ENCODE measurements at places on chromosomes 2 and 18.

- peak; percentile 60 for DNase-seq
These were observed 10.8 kb downstream of the SPDYA start for GRCh38 chr2:28821295-28821958.

DNA sequence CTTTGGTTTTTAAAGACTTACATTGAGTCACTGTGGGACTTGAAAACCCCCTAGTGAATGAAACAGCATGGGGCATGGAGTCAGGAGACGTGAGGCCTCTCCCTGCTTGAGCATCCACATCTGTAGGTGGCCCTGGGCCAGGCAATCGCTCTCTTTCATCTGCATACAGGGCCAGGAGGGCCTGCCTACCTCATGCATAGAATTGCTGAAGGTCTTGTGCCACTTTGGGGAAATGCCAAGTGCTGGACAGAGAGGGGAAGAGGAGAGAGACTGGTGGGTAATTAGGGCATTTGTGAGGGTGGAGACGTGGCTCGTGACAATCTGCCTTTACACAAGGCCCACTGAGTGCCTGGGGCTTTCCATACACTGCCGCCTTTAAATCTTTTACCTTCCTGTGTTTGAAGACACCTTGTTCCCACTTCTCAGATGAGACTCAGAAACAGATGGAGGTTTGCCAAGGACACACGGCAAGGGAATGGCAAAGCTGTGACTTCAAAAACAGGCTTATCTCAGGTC, 322.2 kb upstream of the HS6ST1 start:
- no peak for DNase-seq

GRCh38 chr2:214492608-214493007, 81.8 kb downstream of the VWC2L start:
- DNase-seq: no peak

- no peak for DNase-seq
These were observed 1.2 kb upstream of the E2F6 start for GRCh38 chr2:11467129-11467649.

- no peak for DNase-seq
These were observed 2.5 kb downstream of the IFIH1 start for GRCh38 chr2:162315938-162316337.

DNA sequence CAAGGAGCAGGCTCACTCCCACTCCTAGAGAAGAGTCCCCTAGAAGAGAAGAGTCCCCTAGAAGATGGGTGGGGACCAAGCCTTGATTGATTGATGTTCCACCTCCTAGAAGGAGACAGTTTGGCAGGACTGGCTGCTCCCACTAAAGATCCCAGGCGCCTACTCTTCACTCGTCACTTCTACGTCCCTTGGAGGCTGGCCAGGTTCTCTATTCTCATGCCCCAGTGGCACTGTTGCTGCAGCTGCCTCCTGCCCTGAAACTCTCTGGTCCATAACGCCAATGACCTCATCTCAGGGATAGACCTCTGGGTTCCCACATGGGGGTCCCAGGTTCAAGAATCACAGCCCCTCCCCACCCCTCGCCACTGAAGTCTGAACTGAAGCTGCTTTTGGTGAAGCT, 2.5 kb upstream of the SP140L start:
- DNase-seq: no peak

GRCh38 chr18:37624318-37624717, 58.7 kb upstream of the CELF4 start:
- DNase-seq: no peak

DNA sequence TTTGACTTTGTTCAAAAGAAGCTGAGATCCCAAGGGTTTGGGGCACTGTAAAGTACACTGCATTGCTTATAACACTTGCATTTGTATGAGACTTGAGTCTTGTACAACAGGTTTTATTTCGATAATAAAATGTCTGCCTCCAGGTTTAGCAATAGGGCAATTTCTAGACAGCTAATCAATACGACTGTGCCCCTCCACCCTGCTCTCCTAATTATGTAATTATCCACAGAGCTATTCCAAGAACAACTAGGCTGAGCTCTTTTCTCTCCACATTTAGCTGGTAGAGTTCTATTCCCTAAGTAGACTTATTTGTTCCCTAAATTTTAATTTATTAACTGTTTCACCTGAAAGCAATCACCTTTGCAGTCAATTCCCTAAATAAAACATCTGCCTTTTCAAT, 52.9 kb upstream of the LINC00305 start:
- no peak for DNase-seq

- no peak for DNase-seq
These were observed 1288.7 kb downstream of the LRP1B start for GRCh38 chr2:140842110-140842509.

DNA sequence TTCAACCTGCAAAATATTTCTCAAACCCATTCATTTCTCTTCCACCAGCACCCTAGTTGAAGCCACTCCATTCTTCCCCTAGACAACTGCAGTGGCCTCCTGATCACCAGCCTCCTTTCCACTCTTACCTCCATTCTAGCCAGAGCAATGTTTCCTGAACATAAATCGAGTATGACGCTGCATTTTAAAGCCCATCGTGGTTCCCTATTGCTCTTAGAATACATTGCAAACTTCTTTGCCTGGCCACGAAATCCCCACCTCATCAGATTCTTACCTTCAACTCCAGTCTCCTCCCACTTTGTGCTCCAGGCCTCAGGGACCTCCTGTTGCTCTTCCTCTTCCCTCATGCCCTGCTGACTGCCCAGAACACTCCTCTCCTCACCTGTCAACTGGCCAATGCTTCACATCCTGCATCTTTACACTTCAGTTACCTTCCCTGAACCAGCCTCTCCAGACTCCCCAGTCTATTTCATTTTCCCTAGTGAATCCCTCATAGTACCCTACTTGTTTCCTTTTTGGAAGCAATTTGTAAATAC, 176.5 kb upstream of the CTAGE1 start:
- DNase-seq: no peak

DNA sequence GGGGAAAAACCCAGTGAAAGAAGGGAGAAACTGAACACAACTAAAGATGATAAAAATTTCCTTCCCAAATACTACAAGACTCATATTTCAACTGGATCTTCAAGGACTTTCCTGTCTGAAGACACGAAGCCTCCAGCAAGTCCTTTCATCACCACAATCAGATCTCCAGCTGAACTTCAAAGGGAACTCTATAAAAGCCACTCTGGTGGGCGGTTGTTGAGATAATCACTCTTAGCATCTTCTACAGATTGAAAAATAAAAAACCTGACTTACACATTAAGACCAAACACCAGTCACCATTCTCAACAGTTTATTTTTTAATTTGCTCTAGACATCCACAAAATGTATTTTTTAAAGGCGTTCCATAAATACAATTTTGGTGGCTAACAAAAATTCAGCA, 4.4 kb downstream of the REV1 start:
- no peak for DNase-seq

DNA sequence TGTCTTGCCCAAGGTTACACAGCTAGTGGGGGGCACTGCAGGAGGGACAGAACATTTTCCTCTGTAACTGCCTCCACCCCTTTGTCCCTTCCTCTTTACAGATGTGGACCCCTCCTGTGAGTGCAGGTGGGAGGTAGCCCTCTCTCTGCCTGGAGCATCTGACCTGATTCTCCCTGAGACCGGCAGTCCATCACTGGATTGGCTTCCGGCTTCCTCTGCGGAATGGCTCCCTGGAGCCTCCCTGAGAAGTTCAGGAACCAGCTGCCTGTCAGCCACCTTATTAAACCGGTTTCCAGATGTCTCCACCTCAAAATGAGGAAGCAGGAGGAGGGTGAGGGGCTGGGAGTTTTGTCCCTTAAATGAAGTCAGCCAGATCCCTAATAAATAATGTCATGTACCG, 67.3 kb upstream of the TNP1 start:
- no peak for DNase-seq

DNA sequence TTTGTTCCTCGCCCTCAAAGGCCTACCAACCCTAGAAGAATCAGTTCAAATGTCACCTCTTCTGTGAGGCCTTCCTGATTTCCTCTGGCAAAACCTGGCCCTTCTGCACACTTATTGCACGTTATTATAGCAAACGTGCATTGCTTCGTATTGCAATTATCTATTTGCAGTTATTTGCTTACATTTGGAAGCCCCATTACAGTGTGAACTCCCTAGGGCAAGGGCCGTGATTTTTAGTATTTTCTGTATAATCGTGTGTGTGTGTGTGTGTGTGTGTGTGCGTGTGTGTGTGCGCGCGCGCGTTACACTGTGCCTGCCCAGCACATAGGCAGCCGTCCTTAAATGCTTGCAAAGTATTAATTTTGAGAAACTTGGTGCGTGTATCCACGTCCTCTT, 460 bp upstream of the SEMA4F start:
- DNase-seq: no peak

DNA sequence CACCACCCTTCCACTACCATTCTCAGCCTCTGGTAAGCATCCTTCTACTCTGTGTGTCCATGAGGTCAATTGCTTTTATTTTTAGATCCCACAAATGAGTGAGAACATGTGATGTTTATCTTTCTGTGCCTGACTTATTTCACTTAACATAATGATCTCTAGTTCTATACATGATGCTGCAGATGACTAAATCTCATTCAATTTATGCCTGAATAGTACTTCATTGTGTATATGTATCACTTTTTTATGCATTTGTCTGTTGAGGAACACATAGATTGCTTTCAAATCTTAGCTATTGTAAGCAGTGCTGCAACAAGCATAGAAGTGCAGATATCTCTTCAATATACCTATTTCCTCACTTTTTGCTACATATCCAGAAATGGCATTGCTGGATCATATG, 733.3 kb downstream of the SUCLG1 start:
- DNase-seq: no peak

GRCh38 chr2:232477751-232478510, 9.7 kb downstream of the ECEL1 start:
- no peak for DNase-seq

GRCh38 chr2:30784682-30785081, 22.6 kb downstream of the CAPN13 start:
- no peak for DNase-seq

- DNase-seq: no peak
These were observed 283.7 kb downstream of the NYAP2 start for GRCh38 chr2:225683258-225683657.

DNA sequence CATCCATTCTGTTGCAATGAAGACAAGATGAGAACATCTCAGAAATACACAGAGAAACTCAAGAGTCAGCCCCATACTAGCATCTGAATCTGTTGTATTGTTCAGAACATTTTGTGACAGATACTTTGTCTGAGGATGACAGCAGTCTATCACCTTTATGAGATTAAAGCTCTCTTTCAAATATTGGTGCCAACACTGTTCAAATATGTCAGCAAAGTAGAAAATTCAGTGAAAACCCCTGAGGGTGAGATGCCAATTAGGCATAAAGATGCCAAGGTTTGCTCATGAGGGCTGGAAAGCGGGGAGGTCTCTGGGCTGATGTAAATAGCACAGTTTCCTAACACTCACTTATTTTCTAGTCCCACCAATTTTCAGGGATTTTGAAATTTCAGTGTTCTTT, 1054.2 kb upstream of the CRIM1 start:
- DNase-seq: no peak

DNA sequence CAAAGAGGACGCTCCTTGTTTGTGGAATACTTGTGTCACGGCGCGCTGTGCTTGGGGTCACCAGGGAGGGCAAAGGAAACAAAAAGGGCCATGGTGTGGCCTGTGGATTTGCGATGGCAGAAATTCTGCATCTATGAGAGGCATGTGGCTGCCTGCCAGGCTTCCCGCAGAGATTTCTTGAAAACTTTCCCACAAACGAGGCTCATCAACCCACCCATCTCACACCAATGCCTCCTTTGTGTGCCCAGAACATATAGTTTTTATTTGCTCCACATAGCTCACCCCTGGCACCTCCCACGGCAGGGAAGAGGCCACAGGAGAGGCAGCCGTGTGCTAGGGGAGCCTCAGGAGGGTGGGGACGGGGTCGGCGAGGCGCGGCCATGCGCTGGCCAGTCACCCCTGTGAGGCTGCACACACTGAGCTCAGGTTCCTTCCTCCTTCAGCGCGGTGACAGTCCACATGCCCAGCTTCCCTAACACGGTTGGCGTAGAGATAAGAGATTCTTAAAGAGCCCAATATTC, 100.3 kb downstream of the MBP start:
- no peak for DNase-seq

GRCh38 chr2:224657349-224657748, 58.8 kb downstream of the CCDC195 start:
- no peak for DNase-seq

GRCh38 chr2:28527196-28527595, 31.3 kb downstream of the PLB1 start:
- DNase-seq: no peak

GRCh38 chr18:13191031-13191430, 27.5 kb upstream of the LDLRAD4 start:
- DNase-seq: no peak

- peak; percentile 57 for DNase-seq
These were observed 390.9 kb upstream of the TRIB2 start for GRCh38 chr2:12325806-12326205.

Data from HTR-8/SVneo (cell line).